ENCODE measurements at places on chromosomes 2 and 18.

DNA sequence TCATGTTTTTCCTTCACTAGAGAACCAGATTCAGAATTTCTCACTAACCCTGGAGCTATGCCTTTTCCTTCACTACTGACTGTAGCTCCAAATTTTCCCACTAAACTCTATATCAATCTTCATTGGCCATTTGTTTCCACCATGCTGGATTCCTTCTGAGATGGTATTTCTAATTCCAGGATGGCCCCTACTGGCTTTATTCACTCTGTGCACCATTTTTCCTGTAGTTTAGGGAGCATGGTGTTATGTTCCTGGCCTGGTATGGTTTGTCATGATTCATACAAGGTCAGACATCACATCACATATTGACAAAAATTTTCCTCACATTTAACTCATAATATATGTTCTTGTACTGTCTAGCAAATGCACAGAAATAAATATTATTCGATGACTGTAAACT, 229.2 kb upstream of the TFPI start:
- no peak for DNase-seq

GRCh38 chr2:30702694-30703093, 104.6 kb downstream of the CAPN13 start:
- peak; percentile 19 for DNase-seq

GRCh38 chr2:210162466-210163124, 8.6 kb downstream of the KANSL1L start:
- DNase-seq = peak; percentile 32

DNA sequence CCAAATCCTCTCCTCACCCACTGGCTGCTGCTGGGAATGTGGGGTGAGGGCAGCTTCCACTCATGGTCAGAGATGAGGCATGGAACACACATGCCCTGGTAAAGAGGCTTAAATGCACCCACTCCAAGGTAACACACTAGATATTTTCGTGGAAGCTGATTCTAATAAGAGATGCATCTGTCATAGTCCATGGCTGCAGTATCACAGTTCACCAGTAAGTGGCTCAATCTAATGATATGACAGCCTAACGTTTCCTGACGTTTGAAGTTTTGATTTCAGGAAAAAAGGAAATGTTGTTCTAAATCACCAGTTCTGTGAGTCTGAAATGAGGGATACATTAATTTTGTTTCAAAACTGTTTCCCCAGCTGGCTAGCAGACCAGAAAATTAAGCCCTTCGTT, 38.2 kb downstream of the LCT start:
- peak; percentile 72 for DNase-seq

GRCh38 chr2:120599656-120600055, 136.0 kb upstream of the GLI2 start:
- no peak for DNase-seq

GRCh38 chr2:23385351-23385747, 370 bp downstream of the KLHL29 start:
- no peak for DNase-seq

DNA sequence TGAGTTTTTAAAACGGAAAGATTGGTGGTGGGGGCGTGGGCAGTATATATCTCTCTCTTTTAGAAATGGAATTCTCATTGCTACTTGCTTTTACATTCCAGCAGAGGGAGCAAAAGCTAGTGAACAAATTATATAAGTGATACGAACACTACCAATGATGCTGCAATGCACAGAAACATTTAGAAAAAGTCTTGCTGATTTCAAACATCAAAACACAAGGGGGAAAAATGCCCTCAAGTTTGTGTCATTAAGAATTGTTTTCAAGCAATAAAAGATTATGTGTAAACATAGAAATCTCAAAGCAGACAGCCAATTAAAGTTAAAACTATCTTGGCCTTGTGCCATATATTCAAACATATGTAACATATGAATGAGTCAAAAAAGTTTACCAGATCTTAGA, 296.3 kb upstream of the KCNJ3 start:
- peak; percentile 78 for DNase-seq

DNA sequence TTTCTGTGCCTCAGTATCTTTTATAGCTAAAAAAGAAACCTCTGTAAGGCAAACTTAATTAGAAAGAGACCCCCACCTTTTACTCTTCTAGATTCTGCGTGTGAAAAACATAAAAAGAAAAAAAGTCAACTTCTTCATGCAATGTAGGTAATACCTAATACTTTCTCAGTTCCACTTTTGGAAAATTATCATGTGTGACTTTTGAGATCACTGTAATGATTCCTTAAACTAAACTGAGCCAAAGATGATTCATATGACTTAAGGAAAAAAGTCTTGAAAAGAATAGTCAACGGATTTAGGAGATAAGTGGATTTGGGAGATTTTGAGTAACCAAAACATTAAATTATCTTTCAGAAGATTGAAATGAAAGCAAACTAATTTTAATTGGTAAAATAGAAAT, 48.9 kb downstream of the PLEKHA3 start:
- DNase-seq = no peak

GRCh38 chr18:63317982-63318888, 1.3 kb downstream of the BCL2 start:
- peak; percentile 76 for DNase-seq

DNA sequence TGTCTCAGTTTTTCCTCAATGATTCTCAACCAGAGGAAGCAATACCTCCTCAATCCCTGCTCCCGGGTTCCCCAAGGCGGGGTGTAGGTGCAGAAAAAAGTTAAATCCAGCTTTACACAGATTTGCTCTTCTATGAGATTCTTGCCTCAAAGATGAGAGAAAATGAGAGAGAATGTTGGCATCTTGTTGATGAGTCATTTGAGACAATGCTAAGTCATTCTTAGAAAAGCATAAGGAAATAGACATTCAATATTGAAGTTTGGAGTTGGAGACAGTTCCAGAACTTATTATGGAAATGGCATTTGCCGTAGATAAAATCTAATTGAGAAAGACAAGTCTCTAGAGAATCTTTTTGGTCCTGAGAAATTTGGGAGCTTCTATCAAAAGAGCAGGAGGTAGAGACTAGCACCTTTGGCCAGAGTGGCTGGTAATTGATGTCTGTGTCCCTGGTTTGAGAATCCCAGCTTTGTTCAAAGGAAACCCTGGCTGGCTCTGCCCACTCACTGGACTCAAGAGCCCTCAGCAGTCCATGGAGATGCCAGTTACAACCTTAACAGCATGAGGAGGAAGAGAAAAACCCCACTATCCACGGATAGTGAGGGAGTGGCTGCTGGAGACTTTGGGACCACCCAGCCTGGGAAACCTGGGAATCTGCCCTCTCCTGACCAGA, 181.2 kb downstream of the FAM124B start:
- DNase-seq = no peak

Measured in Kasumi-1 (cell line).